ENCODE measurements at places on chromosomes 7 and 10.

- DNase-seq = no peak
These were observed 1065.6 kb downstream of the KCNMA1 start for GRCh38 chr10:76572021-76572420.

- no peak for DNase-seq
These were observed 39.5 kb downstream of the KLF6 start for GRCh38 chr10:3745521-3745920.

- no peak for DNase-seq
These were observed 99.4 kb downstream of the EBF3 start for GRCh38 chr10:129864601-129865126.

DNA sequence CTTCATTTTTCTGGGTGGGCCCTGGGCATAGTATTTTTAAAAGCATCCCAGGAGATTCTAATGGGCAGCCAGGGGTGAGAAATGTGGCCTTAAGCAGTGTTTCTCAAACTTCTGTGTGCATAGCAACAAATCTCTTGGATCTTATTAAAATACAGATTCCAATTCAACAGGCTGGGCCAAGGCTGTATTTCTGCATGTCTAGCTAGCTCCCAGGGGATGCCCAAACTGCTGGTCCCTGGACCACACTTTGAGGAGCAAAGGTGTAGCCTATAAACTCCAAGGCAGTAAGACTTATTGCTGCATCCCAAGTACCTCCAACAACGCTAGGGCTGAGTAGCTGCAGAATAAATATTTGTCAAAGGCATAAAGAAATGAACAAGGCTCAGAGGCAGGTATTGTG, 292.9 kb upstream of the ZMIZ1 start:
- DNase-seq = no peak

DNA sequence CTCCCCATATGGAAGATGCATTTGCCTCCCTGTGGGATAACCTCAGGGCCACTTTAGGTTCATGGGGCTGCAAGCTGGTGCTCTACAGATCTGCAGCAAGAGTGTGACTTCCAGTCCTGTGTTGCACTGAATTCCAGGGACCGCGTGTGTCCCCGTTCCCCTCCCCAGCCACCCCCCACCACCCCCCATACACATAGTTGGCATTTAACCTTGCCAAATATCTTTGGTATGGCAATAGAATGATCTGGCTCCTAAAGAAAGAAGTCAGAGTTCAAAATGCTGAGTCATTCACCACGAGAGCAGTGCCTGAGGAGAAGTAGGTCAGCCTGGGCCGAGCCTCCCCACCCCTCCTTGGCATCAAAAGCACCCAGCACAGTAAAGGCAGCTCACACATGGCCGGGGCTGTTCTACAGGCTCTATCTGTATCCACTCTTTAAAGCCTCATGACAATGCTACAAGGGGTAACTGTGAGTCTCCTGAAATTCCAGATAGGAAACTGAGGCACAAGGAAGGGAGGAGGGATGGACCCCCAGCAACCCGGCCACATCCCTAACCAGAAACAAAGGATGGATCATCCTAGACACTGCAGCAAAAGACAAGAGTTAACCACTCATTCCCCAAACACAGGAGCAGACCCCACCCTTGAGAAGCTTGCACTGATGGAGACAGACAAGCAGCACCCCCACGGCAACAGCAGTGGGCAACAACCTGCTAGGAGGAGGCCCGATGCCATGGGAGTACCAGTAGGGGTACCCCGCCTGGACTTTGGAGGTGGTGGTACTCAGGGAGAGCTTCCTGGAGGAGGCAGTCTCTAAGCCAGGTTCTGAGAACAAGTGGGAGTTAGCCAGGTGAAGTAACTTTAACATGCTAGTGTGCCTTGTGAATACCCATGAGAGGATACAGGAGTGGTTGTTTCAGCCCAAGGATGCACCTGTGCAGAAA, 70.3 kb upstream of the NANOS1 start:
- no peak for DNase-seq

DNA sequence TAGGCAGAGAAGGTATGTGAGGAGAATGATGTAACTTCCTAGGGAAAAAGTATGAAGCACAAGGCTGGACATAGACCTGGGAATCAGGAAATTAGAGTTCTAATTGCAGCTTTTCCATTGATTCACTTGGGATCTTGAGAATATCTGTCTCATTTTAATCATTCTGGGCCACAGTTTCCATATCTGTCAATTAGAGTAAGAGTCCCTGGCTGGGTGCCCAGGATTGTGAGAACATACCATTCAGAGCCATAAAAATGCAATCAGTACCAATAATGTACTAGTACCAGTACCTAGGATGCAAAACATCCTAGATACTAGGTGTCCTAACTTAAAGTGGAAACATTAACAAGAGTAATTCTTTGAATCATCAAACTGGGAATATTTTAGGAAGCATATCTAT, 29.6 kb downstream of the CAV1 start:
- DNase-seq = no peak

GRCh38 chr7:32071466-32072091, 1.4 kb upstream of the PDE1C start:
- no peak for DNase-seq

GRCh38 chr7:30469303-30469702, 9.3 kb downstream of the NOD1 start:
- no peak for DNase-seq

DNA sequence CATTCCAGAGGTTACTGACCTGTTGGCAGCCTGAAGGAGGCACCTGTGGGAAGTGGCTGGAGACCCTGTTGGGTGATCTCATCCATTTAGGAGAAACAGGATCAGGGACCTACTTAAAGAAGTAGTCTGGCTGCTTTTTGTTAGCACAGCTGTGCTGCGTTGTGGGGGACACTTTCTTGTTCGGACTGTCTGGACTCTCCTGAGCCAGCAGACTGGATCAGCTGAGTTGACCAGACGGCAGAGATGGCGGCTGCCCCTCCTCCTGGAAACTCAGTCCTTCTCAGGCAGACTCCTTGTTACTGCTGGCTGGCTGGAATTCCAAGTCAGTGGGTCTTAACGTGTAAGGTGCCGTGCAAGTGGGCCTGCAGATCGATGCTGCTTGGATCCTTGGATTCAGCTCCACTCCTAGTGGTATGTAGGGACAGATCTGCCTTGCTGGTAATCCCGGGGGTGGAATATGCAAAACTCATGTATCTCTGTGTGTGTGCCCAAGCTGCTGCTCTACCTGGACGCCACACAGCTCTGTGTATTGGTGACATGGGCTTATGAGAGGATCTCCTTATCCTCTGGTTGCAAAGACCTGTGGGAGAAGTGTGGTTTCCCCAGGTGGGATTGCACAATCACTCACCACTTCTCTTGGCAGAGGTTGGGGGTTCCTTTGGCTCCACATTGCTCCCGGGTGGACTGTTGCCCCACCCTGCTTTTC, 87.3 kb downstream of the CCSER2 start:
- no peak for DNase-seq

DNA sequence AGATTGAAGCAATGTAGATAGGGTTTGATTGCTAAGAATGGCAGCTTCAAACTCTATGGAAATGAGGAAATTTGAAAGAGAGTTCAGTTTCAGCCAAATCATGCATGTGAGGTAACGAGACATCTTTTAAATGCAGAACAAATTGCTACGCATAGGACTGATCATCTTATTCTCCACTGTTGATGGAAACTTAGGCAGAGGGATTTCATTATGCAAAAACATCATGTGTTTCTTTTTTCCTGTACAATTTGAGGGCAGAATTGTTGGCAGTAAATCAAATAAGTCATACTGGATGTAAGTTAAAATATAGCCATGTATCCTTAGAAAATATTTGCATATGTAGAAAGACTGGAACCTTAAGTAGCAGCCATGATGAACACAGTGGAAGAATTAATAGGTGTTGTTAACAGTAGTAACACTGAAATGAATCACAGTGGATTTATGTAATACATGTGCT, 327.4 kb downstream of the CDK14 start:
- no peak for DNase-seq

GRCh38 chr7:158378978-158379377, 208.6 kb downstream of the PTPRN2 start:
- DNase-seq = no peak

DNA sequence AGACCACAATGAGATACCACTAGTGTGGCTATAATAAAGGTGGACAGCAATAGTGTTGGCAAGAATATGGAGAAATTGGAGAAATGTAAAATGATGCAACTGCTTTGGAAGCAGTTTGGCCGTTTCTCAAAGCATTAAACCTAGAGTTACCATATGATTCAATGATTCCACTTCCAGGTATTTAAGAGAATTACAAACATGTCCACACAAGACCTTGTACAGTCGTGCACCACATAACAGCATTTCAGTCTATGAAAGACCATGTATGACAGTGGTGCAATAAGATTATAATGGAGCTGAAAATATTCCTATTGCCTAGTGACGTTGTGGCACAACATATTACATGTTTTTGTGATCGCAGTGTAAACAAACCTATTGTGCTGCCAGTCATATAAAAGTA, 29.6 kb downstream of the CCDC172 start:
- no peak for DNase-seq

DNA sequence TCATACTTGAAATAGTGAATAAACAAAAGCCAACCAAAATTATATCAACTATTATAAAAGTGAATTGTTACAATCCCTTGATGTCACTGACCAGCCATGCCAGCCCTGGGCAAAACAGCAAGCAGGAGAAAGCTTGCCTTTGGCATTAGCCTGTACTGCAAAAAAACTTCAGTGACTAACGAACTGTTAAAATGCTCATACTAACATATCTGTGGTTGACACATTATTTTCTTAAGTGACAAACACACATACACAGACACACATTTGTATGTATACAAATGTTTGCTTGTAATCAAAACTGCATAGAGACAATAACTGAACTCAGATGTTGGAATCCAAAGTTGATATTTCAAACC, 29.5 kb downstream of the CHCHD3 start:
- DNase-seq = no peak

- DNase-seq = no peak
These were observed 149.8 kb downstream of the CCSER2 start for GRCh38 chr10:84478151-84478550.

DNA sequence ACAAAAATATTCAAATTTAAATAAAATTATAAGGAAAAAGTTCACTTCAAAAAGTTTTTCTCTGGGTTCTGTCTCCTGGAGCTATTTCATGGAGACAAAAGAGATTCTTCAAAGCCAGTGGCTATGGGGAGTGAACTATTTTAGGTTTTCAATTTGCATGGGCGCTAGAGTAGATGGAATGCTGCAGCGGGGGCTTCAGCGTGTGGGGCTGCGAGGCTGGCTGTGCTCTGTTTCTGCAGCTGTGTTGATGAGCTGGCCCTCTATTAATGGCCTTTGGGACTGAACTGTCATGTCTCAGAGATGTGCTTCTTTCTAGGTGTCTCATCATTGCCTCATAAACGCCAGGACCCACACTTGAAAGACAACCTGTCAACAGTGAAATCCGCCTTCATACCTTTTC, 108.4 kb upstream of the NPY start:
- no peak for DNase-seq

DNA sequence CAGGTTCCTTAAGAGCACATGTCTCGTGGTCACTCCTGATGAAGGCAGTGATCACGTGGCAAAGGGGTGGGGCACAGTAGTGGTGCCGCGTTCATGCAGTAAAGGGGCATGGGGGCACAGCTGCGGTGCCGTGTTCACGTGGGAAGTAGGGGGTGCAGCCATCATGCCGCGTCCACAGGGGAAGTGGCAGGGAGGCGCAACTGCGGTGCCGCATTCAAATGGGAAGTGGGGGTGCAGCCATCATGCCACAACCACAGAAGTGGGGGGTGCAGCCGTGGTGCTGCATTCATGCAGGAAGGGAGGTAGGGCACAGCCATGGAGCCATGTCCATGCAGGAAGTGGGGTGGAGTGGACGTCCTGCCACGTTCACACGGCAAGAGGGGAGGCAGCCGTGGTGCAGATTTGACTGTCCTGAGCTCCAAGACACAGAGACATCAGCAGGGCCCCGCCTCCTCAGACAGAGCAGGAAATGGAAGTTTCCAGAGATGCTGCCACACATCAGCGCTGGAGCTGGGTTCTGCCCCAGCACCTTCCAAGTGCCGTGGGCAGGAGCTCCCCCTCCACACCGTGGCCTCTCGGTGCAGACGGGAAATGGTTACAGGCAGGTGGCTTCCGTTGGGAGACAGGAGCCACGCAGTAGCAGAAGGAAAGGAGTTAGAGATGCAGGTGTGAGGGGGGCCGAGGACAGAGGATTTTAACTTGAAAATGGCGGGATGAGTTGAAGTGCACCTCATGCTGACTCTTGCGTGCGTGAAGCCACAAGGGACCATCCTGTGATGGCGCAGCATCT, 95.0 kb upstream of the DDC start:
- peak; percentile 40 for DNase-seq

GRCh38 chr7:29987811-29988317, 1.7 kb downstream of the SCRN1 start:
- DNase-seq = no peak

DNA sequence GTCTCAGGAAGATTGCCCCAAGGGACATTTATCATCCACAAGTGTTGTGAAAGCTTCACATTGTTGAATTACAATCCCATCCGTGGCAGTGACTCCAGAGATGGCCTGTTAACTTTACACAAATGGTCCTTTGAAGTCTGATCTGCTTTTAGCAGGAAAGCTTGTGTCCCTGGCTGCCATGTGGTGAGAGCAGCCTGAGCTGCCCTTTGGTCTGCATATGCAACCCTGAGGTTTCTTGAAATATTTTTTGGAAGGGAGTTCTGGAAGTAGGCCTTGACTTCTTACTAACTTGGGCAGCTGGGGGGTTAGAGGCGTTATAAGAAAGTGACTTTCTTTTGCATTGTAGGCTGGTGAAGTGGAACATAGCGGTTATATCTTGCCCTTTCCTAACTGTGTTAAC, 41.3 kb upstream of the FAM180A start:
- no peak for DNase-seq

DNA sequence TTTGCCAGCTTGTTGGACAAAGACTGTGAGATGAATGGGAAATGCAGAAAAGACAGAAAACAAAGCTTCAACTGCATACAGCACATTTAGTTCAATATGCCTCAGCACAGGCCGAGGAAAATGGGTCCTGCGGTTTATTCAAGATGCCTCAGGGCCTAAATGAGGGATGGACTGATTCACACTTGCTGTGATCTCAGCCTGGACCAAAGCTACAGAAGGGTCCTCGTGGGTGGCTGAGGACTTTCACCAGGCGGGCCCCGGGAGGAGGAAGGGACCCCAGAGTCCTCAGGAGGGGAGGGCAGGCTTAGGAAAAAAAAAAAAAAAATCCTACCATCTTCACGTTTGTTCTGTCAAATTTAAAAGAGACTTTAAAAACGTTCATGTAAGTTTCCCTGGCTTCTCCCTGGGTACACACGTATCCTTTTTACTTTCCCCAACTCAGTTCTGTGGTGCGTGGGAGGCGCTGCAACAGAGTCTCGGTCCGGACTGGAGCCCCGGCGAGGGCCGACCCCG, 624 bp upstream of the ZNF783 start:
- DNase-seq = peak; percentile 29

DNA sequence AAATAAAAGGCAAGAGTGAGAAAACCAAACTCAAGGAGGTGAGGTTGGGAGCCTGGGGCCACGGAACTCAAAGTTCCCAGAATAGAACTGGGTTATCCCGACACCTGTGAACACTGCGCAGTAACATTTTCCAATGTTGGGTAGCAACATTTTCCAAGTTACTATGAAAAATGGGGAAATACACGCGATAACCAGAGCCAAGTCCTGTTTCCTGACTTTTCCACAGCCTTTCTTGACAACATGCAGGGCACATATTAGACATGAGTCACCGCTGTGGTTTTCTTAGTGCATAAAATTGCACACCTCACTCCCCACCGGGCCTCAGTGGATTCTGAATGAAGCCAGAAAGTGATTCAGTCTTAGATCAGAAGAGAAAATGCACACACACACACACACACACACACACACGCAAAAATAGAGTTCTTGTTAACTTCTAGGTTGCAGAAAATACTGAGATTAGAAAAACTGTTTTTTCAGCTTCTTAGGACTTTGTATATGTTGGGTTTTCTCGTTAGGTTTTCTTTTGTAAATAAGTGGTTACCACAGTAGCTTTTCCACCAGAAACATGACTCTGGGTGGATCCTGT, 70.0 kb downstream of the CAMK1D start:
- DNase-seq = peak; percentile 65
